Activated gamma-delta T cell treated with anti-CD3 and anti-CD28 coated beads, Interleukin-2, amount 50 U/mL, for 16 hours (primary cell): ENCODE measurements at places on chromosomes 7 and 10.

- DNase-seq = no peak
Measured at GRCh38 chr7:5421714-5422395, 1.8 kb downstream of the TNRC18 start.

DNA sequence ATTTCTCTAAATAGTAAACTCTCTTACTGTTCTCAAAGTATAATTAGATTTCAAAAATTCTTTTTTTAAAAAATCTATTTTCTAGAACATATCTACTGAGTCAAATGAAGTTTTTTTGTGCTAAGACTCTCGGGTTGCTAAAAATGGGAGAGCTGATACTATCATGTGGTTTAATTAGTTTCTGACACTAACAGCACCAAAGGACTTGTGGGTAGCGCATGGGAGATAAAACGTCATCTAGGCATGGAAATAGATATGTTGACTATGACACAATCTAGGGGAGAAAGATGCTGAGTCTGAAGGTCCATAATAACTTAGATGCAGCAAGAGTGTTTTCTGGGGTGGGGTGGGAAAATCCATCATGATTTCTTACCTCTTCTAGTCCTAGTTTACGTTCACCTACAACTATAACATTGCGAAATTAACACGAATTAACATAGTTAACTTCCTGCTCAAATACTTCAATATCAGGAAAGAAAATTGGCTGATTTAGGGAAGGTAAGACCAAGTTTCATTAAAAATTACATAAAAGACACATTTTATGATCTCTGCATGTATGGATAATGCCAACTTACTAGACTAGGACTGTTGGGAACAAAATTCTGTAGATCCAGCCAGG is 14.3 kb upstream of the ARMC3 start:
- DNase-seq = no peak

DNA sequence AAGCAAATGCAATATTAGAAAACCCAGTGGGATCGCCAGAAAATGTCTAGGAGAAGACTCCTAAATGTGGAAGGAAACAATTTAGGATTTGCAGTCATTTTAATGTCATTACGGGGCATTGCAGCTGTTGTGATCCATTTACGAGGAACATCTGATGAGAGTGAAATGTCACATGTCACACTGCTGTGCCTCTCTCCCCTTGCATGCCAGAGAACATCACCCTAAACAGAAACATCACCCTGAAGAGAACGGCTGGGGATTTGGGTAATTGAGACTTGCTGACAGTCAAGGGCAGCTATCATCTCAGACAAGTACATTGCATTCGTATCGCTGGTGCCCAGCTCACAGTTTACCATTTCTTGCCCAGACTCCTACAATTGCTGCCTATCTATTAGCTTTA is 785.7 kb upstream of the POM121L12 start:
- DNase-seq = no peak

- DNase-seq = no peak
Measured at GRCh38 chr10:124318076-124318475, 100.6 kb downstream of the OAT start.

- no peak for DNase-seq
Measured at GRCh38 chr10:122386514-122386913, 12.0 kb downstream of the PLEKHA1 start.

DNA sequence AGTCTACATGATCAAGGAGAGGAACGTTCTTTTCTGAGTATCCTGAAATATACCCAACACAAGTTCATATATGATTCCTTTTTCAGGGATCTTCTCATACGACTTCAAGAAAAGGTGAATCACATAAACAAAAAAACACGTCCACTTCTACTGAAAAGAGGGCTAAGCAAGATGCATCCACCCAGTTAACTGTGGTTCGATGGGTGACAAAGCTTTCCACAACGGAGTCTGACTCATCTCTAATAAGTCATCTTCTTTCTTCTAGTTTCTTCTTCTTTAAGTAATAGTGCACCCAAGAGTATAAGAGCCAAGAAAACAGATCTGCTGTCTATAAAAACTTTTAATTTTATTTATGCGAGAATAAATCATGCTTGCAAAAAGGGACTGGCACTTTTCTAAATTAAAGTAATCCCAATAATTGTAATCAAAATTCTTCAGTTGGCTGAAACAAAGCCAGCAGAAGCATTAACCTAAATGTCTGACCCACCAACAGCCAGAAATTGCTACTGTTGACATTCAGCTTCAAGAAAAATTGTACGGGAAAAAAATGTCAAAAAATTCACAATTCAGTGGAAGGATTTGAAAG is 146.9 kb upstream of the ANK3 start:
- DNase-seq = no peak

GRCh38 chr7:34107276-34107675 is 201.9 kb downstream of the BMPER start:
- DNase-seq = no peak

DNA sequence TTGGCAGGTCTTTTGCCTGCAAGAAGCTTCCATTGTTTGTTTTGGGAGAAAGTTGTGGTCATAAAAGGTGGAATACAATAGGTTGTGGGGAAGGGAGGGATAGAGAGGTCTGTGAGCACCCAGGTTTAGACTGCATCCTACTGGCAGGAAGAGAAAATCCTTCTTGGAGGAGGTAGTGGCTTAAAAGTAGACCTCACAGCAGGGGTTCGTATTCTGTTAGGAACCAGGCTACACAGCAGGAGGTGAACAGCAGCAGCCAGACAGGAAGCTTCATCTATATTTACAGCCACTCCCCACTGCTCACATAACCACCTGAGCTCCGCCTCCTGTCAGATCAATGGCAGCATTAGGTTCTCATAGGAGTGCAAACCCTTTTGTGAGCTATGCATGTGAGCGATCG is 245.3 kb downstream of the NSUN6 start:
- DNase-seq = no peak

DNA sequence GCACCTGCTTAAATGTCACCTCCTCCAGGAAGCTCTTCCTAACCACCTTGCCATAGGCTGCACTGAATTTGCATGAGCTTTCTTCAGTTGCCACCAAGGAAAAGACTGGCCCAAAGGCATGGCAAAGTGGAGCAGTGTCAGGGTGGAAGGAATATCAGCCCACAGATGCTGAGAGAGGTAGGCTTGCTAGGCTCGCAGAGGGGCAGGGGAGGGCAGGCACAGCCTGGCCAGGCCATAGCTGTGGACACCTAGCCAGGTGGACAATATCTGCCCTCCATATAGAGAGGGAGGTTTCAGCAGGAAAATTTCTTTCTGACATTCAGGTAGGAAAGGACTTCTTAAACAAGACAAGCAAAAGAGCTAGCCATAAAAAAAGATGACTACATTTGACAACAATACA is 166.3 kb downstream of the GRID1 start:
- DNase-seq = no peak

DNA sequence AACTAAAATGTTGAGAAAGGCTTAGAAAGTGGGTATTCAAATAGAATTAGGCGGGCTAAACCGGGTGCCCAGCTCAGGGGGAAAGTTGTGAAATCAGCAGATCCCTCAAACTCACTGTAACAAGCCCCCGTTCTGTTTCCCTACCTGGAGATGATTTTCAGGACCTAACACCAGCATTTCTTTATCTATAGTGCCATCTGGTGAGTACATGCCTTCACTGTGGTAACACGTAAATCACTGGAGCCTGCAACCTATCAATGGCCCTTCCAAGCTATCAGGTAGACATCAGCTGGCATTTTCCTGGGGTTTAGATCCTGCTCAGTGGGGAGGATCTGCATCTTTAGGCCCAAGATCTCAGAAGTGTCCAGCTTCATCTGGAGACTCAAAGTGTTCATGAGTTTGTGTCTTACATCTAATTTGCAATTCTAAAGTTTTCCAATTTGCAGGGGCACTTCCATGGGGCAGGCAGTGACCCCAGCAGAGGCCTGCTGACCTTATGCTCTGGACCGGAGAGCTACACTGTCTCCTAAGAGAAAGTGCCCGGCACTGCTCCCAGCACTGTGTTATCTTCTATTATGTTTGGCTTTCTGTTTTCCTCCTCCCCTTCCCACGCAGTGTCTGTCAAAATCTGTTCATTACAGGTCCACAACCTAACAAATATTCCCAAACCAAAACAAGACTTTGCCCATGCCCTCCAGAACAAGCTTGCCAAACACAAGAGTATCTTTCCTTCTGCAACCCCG is 132.5 kb downstream of the LSM5 start:
- no peak for DNase-seq

DNA sequence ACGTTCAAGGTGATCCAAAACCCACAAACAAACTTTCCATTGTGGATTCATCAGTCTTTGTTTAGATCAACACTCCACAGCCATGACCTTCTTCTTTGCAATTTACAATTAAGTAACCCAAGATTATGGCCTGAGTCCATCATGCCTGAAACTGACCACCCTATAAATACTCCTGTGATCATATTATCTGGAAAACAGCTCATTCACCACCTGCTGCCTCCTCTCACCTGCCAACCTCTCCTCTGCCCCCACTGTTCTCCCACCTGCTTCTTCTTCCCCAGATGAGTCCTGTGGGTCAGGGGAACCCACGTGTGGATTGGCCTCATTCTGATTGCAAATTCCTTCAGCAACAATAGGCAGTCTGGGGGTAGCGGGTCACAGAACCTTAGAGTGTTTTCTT is 81.4 kb downstream of the ABLIM1 start:
- no peak for DNase-seq

DNA sequence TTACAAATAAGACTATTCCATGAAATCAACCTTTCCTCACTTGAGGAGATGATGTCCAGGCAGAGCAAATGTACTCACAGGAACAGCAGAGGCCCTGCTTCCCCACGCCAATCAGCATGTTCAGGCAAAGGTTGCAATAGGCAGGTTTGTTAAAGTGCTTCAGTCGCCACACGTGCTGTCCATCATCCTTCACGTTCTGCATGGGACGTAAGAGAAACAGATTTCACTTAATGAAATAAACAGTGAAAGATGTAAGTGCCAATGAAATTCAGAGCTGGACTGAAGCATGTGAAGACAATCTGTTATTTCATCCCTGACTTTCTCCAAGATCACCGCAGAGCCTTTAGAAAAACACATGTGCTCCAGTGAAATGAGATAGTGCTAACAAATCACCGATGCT is 217.4 kb downstream of the DGKB start:
- no peak for DNase-seq

- DNase-seq = no peak
Measured at GRCh38 chr7:27802999-27803398, 63.0 kb downstream of the TAX1BP1 start.

DNA sequence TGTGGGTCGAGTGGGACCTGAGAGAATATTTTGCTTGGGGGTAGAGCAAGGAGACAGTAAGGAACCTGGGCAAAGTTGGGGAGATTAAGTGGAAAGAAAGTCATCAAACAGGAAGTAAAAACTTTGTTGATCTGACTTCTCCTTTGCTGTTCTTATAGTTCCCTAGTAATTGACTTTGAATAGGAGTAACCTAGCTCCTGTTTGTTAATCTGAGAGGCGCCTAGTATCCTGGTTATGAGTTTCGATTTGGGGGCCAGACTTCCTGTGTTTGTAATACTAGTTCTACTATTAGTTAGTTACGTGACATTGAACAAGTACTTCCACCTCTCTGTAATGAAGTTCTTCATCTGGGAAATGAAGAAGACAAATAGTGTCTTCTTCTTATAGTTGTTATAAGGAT is 99.1 kb downstream of the ZNF365 start:
- no peak for DNase-seq

DNA sequence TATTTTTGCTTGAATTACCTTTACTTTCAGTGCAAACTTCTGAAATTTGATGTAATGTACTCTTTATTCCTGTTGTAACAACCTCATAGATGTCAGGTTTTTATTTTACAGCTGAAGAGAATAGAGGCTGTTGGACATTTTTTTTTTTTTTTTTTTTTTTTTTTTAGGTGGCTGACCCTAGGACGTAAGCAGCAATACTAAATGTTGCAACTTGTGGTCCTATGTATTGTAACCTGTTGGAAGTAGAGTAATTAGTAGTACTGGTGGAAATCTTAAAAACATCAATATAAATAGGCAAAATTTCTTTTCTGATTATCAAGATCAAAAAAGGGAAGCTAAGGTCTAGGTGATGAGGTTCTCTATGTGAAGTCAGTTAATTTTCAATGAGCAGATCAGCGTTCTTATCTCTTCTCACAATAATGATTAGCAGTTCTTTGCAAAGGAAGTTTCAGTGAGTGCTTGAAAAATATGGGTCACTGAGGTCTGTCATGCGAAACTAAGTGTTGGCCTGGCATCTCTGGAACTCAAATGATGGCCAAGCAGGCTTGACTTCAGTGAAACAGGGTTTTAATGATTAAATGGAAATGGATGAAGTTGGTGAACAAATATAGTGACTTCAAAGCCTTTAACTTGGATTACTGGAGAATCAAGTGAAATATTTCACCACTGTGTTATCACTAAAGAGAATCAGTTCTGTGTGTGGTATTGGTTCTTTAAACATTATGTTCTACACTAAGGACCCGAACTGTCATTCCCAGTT is 42.7 kb downstream of the BICC1 start:
- DNase-seq = no peak

DNA sequence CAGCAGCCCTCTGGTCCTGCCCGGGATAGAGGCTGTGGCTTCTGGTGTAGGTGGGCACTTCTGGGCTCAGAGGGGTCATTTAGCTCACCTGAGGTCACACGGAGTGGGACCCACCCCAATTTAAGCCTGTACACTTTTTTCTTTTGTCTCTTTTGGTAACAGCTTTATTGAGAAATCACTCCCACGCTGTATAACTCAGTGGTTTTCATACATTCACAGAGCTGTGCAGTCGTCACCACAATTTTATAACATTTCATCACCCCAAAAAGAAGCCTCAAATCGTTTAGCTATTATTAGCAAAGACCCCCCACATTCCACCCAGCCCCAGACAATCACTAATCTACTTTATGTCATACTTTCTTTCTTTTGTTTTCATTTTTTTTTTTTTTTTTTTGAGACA is 62.3 kb downstream of the LHPP start:
- no peak for DNase-seq

DNA sequence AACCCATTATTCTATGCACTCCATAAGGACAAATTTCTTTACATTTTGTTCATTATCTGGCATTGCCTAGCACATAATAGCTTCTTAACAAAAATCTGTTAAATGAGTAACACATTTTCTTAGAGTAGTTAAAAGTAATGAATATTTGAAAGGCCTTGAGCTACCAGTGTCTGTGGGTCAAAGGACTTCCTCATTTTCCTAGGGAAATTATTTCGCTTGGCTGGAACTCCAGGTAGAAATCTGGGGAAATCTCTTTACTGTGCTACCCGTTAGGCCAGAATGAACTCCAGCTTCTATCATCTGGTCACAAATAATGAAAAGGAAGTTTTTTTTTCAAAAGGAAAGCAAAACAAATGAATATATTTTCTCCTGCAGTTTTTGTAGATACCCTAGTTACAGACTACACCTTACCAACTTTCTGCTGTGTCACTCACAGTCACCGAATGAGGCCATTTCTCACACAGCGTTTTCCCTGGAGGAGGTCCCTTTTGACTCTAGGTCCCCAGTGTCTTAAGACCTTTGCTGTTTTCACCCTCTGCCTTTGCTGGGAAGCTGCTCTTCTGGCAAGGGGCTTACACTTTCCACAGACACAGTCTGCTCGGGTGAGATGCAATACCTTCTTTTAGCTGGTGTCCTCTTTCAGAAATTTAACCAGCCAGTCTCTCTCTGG is 1.6 kb downstream of the SAMD9L start:
- no peak for DNase-seq

DNA sequence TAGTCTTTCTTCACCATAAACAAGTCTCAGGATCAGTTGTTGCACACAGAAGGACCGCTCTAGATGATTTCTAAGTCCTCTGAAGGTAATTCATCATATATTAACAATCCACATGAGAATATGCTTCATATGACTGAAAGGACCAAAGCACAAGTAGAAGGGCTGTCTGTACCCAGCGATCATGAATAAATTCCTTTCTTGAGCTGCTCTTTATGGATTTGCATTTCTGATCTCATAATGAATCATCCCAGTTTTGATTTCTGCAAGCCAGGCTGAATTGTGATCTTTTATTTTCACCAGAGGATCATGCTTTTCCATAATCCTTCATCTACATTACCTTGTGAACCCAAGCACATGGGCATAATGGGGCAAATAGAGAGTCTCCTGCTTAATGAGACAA is 675.6 kb downstream of the MAGI2 start:
- no peak for DNase-seq
